Activated naive CD8-positive, alpha-beta T cell treated with anti-CD3 and anti-CD28 coated beads for 36 hours (primary cell): ENCODE measurements at places on chromosomes 2 and 18. TPM values are rescaled to one million over a fixed set of nuclear protein-coding genes. Genes with fewer than 3 reads are reported as not detected.

STAT1 gene
- total RNA-seq: 383 TPM

TIGD1 gene
- total RNA-seq: 7.0 TPM

CPSF3 gene
- 85.6 TPM for total RNA-seq

TMEM169 gene
- total RNA-seq: 0.41 TPM

CHPF gene
- total RNA-seq: 23.9 TPM

CDKL4 gene
- total RNA-seq: 0.22 TPM

TET3 gene
- total RNA-seq: 14.8 TPM

RFTN2 gene
- not detected for total RNA-seq

IFIH1 gene
- total RNA-seq: 36.8 TPM

FBXO41 gene
- 45.7 TPM for total RNA-seq

FTCDNL1 gene
- total RNA-seq: 3.4 TPM

USP34 gene
- 64.2 TPM for total RNA-seq
